ENCODE measurements at places on chromosomes 2 and 18. TPM values are rescaled to one million over a fixed set of nuclear protein-coding genes. Genes with fewer than 3 reads are reported as not detected.

DNA sequence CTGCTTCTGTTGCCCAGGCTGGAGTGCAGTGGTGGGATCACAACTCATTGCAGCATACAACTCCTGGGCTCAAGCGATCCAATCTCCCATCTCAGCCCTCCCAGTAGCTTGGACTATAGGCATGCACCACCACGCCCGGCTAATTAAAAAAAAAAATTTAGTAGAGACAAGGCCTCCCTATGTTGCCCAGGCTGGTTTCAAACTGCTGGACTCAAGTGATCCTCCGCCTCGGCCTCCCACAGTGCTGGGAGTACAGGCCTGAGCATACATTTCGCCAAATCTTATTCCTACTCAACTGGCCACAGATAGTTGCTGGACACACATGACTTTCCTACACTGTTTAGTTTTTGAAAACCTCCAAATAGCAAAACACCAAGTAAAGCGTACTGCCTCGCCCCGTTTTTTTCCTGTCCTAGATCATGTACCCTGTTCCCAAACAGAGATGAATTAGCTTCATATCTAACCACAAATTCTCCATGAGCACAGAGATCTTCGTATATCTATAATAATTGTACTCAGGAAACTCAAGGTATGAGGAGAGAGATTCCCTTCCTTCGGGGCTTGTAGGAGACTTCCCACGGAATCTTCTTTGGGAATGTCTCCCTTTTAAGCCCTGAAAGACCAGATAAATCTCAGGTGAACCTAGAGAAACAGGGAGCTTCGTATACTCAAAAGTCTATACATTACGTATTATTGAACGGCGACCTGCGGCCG, 598 bp upstream of the C2orf69 start:
- DNase-seq: no peak

GRCh38 chr2:88810017-88810416, 118.5 kb downstream of the RPIA start:
- DNase-seq: no peak

FEV gene
- not detected for total RNA-seq

SH3BP4 gene
- total RNA-seq: 27.6 TPM

DNA sequence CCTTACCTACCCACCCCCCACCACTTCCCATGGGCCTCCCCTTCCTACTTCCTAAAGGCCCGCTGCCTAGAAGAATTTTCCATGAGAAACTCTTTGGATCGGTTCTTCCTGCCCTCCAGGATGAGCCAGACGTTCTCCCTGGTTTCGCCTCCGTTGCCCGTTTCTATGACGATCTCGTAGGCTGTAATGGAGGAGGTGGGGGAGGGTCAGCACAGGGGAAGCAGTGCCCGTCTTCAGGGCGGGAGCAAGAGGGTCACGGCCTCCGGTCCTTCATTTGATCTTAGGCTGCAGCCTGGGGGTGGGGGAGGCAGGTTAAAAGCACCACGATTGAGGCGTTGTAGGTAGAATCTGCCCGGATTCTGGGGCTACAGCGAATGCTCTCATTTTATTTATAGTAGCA, 172.0 kb downstream of the LOXHD1 start:
- no peak for DNase-seq

GRCh38 chr2:38416296-38417036, 39.4 kb upstream of the ATL2 start:
- no peak for DNase-seq

CMPK2 gene
- 5.3 TPM for total RNA-seq

DNA sequence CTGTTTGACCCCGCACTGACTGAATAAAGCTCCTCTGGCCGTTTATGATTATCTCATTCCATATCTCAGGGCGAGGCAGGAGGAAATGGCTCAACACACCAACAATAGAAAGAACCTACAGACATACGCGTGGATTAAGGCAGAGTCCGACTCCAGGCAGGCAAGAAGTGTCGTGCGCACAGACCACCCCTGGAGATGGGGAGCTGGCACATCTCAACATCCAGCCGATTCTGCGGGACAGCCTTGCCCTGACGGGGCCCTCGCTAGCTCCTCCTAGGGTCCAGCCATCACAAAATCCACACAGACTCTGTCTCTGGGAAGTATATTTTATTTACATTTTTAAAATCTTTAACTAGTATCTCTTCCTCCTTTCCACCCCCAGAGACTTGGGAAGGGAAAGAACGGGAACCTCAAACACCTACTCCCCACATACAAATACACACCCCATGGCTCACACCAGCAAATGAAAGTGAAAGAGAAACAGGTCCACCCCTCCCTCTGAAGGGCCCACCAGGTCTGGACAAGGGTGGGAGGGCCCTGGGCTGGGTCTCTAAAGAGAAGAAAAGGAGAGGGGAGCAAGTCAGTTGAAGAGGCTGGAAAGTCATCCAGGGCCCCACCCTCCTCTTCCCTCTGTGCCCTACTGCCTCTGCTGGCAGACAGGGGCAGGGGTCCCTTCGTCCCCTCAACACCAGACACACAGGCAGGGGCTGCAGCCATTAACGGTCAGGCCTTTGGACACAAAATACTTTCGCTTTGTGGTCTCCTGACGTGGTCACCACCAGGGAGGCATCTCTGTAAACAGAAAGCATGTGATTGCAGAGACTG, 3.2 kb downstream of the GPBAR1 start:
- DNase-seq: no peak

RTTN gene
- 16.5 TPM for total RNA-seq

- no peak for DNase-seq
Measured at GRCh38 chr2:16165518-16166326, 225.4 kb downstream of the MYCN start.

GRCh38 chr2:27636766-27637165, 7.9 kb downstream of the GPN1 start:
- DNase-seq: no peak

DNA sequence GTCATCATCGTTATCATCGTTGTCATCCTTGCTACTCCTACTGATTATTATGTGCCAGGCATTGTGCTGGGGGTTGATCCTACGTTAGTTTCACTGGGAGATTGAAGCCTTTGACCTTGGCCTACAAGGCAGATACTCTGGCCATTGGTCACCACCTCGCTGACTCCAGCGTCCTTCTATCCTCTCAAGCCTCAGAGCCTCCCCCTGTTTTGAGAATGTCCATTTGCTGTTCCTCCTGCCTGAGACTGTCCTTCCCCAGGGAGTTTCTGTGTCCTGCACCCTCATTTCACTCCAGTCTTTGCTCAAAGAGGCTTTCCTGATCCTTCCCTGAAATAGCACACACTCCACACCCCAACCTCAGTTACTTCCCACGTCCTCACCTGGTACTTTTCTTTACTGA, 57.8 kb downstream of the ACAA2 start:
- no peak for DNase-seq

GRCh38 chr2:125272651-125273050, 1247.6 kb downstream of the CNTNAP5 start:
- DNase-seq: no peak

LRATD1 gene
- total RNA-seq: 2.0 TPM

Measured in aorta (tissue), 5 donors.